ENCODE measurements at places on chromosomes 16 and 17.

DNA sequence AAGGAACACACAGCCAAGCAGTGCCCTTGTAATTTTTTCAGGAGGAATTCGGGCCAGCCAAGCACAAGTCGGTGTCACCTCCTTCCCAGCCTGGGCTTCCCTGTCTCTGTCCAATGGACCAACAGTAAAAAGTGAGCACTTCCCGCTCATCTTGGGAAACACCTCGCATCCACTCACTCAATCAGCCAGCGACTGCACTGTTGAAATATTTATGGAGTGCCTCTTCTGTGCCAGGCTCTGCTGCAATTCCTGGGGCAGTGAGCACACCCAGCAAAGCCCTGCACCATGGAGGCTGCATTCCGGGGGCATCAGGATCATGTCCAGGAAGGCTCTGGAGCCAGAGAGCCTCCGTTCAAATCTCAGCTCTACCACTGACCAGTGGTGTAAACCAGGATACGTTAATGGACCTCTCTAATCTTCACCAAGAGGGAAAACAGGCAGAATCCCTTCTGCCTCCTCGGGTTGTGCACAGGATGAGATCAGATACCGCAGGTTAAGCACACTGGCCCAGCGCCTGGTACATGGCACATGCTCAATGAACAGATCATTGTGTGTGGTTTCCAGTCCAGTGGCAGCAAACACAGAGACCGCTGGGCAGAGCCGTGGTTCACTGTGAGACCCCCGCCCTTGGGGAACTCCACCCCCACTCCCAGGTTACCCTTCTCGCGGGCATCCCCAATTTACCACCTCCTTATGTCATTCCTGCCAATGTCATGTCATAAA lies 194.3 kb downstream of the ZNF423 start:
- no peak for DNase-seq

DNA sequence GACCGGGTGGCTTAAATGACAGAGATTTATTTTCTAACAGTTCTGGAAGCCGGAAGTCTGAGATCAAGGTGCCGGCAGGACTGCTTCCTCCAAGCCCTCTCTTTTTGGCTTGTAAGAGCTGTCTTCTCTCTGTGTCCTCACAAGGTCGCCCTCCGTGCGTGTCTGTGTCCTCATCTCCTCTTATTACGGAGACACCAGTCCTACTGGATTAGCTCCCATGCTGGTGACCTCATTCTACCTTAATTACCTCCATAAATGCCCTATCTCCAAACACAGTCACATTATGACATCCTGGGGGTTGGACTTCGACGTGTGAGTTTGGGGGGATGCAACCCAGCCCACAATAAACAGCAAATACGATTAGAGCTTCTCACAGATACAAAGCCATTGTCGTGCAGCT lies 161.5 kb downstream of the FOXL1 start:
- DNase-seq, result no peak

DNA sequence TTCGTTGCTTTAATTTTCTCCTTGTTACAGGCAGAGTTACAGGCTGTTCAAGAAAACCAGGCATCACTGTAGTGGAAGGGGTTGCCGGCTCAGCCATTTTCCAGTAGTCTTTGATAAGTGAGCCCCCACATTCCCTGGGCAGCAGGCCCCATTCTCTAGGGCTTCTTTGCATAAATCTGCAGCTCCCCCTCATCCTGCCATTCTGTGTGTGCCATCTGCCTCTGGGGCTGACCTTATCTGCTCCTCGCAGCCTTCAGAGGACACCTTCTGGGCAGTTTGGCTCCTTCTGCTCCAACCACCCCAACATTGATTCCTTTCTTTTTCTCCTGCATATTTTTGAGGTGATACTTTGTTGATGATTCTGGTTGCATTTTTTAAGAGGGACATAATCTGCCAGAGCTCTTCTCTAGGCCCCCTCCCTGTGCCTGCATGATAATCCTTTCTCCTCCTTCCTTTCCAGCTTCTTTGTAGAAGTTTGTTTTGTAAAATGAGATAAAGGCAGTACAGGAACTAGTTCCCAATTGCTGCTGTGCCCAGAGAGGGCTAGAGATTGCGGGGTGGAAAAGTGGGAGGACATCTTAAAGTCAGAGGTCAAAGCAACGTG lies 17.1 kb downstream of the RND2 start:
- no peak for DNase-seq

GRCh38 chr16:73329358-73330286 lies 281.7 kb upstream of the ZFHX3 start:
- no peak for DNase-seq

DNA sequence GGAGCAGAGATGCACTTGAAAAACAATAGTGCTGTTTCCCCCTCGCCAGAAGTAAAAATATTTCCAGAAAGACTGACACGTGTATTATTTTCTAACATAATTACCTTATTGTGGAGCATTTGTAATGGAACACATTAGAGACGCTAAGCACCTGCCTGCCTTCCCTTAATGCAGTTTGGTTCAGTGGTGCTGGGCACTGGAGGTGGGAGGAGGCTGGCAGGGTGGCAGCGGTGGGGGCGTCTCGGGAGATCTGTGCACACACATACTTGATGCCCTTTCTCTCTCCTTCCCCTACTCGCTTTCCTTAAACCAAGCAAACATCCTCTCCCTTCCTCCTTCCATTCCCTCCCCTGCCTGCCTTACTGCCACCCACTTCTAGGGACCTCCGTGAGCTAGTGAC lies 156.6 kb upstream of the SDK2 start:
- no peak for DNase-seq

DNA sequence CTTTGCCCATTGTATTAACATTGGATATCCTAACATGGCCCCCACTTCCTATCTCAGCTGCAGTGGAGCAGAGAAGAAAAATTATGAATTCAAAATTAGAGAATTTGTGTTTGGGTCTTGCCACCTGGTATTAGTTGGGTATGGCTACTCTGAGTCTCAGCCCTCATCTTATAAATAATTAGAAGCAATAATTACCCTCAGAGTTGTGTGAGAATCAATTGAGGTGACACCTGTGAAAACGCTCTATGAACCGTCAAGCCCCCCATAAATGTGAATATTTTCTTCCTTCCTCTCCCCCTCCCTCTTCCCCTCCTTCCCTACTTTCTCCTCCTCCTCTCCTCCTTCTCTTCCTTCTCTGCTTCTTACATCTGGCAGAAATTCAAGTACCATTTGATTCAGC lies 8.9 kb upstream of the TOB1 start:
- DNase-seq, result no peak

DNA sequence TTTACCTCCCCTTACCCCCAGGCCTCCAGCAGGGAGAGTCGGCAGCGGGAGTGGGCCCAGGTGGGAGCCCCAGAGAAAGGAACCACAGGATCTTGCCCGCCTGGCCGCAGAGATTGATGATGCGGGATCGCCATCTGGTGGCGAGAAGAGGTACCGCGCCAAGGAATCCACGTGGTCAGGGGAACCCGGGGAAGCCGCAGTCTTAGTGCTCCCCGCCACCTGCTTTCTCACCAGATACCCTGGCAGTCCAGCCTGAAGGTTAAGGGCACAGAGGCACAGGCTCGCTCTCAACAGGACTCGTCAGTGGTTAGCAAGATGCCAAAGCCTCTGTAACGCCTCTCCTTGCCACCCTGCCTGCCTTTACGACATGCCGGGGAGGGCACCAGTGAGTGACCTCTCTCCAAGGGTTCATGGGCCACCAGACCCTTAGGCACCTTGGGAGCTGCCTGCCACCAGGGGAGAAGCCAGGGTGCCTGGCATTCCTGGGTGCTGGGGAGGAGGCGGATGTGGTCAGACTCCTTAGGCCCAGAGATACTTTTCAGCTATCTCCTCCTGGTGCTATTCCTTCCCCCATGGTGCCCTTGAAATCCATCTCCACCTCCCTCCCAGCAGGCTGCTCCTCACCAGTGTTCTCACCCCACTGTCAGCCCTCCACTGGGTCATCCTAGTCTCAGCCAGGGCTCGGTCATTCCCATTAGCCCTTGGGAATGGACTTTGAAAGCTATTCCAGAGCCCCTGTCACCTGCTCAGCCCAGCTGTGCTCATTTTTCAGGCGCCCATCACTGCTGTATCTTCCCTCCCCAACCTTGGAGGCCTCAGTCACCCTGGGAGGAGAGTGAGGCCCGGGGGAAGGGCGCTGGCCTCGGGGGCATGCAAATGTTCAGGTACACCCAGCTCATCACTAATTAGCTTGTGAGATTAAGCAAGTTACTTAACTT lies 5.5 kb upstream of the RHBDF2 start:
- peak; percentile 81 for DNase-seq

DNA sequence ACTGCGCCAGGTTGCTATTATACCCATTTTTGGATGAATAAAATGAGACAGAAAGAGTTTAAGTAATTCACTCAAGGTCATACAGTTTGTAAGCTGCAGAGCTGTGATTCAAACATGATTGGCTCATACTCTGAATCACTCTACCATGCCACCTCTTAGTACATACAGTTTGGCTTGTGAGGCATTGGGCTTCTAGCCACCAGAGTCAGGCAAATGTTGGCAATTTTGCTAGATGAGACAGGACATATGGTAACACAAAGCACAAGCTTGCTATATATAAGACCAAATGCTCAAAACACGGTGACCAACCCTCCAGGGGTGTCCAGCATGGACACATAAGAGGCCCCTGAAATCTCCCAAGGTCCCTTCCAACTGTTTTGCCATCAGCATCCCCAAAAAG lies 236.0 kb upstream of the IRX5 start:
- DNase-seq, result no peak

GRCh38 chr17:21132428-21132827 lies 5.7 kb downstream of the DHRS7B start:
- no peak for DNase-seq

DNA sequence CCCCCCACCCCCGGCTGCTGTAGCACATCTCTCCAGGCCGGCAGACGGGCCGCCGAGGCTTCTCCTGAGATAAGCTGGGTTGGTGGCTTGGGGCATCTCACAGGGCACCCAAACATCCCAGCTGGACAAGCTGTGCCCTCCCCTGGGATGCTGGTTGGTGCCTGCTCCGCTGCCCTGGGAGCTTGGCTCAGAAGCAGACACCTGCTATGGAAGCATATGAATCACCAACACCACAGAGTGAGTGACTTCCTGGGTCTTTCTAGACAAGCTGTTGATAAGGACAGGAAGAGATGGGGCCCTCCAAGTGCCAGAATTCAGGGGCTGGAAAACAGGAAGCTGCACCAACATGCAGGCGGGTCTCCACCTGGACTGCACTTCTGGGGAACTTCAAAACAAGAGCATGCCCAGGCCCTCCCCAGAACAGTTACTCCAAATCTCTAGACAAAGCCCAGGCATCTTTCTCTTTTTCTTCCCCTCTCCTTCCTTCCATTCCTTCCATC lies 13.7 kb downstream of the C16orf95 start:
- no peak for DNase-seq

DNA sequence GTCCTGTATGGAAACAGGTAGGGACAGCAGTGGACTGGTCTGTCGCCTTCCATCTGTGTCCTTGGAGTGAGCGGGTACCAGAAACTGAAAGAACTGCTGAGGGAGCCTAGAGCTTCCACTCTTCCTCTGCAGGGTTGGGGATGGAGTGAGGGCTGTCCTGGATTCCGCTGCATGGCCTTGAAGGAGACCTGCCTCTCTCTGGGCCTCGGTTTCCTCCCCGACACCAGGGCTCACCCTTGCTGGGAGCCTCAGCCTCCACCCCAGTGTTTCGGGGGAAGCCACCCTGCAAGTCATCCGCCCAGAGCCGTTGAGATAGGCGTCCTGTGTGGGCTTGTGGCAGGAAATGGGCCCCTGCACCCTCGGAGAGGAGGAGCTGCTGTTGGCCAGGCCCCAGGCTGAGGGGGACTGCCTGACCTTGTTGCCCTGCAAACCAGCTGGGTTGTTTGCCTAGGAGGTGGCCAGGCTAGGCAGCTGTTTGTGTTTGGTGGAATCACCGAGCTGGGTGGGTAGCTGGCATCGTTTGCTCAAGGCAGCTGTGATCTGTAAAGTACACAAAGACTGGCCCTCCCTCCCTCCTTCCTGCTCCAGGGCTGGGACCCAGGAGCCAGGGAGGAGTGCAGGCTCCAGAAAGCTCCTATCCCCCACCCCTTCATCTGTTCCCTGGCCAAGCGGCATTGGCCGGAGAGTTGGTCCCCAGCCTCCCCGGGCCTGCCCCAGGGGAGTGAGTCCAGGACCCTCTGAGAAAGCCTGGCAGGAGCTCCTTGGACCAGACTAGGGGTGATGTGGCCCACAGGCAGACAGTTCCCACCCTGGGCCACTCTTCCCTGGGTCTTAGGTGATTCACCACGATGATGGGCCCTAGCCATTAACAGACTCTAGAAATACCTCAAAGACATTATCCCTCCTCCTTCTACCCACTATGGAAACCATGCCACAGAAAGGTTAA lies 1.3 kb downstream of the RAB37 start:
- peak; percentile 76 for DNase-seq

DNA sequence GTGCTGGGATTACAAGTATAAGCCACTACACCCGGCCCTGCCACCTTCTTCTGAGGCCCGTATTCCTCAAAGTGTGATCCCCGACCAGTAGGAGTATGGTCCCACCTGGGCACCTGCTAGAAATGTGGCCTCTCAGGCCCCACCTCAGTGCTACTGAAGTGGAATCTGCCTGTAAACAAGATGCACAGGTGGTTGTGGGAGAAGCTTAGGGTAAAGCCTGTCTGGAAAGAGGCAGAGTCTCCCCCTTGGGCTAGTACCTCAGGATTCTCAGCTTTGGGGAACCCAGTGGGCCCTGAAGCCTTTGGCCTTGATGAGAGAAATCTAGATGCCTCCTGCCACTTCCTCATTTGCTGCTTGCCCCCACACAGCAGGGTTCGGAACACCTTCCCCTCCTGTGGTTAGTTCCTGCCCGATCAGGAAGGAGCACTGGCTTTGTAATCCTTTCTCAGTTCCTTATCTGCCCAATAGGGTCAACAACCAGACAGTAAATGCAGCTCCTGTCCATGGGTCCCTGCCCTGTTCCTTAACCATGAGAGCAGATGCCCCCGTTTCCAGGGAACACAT lies 25.2 kb downstream of the TK2 start:
- peak; percentile 79 for DNase-seq

DNA sequence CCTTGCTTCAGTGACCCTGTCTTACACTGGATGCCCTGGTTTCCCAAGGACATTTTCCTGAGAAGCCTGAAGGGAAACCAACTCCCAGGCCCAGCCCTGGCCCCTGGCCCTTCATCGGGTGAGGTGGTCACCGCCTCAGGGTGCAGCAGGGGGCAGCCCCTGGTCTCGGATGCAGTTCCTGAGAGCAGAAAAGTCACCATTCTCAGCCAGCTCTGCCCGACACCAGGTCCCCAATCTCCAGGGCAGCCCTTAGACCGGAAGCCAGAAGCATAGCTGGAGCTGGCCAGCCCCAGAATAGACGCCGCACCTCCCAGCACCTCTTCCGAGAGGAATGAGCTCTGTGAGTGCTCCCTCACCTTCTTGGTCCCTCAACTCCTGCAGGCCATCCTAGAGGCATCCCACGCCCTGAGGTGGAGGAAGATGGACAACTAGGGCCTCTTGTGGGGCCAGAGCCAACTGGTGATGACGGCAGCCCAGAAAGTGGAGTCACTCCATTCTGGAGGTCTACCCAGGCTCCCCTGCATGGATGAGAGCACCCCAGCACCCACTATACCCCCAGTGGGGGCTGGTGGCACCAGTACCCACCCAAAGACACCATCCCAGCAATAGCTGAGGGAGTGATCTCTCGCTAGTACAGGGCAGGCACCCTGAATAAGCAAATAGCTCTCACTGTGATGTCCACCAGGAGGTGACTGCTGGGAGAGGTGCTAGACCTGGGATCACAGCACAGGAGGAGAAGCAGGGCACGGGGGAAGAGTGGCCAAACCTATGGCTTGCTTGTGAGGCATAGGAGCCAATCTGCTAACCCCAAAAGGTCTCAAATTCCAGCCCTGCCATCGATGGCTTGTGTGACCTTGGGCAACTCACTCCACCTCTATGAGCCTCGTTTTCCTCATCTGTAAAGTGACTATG lies 56.2 kb downstream of the TK2 start:
- DNase-seq, result no peak

All from GM06990 (cell line).